ENCODE measurements at places on chromosomes 5 and 9.
A peak's percentile ranks its signal among the peaks of the same experiment; 100 is the strongest.

DNA sequence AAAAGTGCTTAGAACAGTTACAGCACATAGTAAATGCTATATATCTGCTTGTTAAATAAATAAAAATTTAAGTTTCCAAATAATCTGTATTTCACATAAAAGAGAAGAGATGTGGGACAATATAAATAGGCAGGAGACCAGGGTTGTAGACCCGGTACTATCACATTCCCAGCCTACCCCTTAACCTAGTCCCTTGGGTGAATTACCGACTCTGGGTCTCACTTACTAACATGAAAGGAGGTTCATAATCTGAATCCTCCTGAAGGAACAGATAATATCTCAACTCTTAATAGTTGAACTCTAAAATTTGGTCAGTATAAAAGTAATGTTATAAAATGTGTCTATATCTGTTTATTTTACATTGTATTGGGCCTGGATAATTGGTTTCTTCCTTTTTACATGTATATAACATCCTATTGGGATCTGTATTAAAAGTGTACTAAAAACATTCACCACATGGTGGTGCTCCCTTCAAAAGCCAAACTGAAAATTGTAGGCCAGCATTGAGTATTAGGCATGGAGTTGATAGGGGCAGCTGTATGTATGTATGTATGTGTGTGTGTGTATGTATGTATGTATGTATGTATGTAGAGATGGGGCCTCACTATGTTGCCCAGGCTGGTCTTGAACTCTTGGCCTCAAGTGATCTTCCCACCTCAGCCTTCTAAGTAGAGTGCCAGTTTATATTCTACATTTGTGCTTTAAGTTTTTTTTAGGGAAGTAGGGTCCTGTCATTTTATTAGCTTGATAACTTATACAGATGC is 64.2 kb upstream of the ABL1 start:
- no peak overlapping the region for H3K4me3 ChIP-seq
- DNase-seq: peak; percentile 11
- H3K27ac ChIP-seq: no peak overlapping the region
- H3K36me3 ChIP-seq: no peaks in the 10 kb centered on the region
- peaks cover 36% of the 10 kb centered on the region for H3K4me1 ChIP-seq

GRCh38 chr5:149414405-149415065 is 35.4 kb upstream of the IL17B start:
- no peaks in the 10 kb centered on the region for H3K27me3 ChIP-seq
- no peaks in the 10 kb centered on the region for H3K36me3 ChIP-seq
- no peak overlapping the region for H3K27ac ChIP-seq
- no peak for DNase-seq
- H3K4me3 ChIP-seq: no peak overlapping the region

DNA sequence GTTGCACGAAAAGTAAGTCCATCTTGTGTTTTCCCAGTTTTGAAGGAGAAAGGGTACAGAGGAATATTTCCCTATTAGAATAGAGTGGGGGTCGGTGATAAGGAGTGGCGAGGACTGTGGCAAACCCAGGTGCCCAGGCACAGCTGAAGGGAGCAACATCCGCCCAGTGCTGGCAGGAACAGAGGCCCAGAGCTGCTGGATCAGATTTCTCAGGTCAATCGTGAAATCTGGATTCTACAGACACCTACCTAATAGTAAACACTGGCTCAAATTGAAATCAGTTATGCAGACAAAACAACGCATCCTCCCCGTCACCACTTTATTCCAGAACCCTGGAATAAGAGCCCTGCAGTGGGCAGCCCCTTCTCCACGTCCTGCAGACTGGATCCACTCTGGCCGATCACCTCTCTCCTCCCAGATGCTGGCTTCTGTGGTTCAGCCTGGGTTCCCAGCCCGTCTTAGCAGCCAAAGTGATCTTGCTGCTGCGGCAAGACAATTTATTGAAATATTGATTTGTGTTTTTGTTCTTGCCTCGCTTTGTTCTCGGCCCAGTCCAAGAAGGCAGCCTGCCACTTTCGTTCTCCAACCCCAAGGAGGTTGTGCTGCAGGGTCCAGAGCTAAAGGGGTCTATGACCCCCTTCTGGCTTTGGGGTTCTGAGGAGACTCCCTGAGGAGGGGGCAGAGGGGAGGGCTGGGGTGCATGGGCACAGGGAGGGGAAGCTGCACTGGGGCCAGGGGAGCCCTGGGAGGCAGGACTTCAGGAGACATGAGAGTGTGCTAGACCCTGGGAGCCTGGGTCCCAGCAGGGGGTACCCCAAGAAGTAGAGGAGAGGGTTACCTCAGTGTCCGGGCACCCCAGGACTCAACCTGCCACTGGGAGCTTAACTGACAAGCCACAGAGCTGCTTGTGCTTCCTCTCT is 103.3 kb downstream of the ZNF354C start:
- H3K4me3 ChIP-seq: no peak overlapping the region
- peaks cover 4% of the 10 kb centered on the region for H3K27me3 ChIP-seq
- no peaks in the 10 kb centered on the region for H3K36me3 ChIP-seq

- peaks cover 3% of the 10 kb centered on the region for H3K27me3 ChIP-seq
- H3K4me3 ChIP-seq: no peak overlapping the region
- no peaks in the 10 kb centered on the region for H3K36me3 ChIP-seq
- H3K27ac ChIP-seq: no peak overlapping the region
- no peaks in the 10 kb centered on the region for H3K4me1 ChIP-seq
Measured at GRCh38 chr5:160692271-160692670, 159.7 kb downstream of the ATP10B start.

DNA sequence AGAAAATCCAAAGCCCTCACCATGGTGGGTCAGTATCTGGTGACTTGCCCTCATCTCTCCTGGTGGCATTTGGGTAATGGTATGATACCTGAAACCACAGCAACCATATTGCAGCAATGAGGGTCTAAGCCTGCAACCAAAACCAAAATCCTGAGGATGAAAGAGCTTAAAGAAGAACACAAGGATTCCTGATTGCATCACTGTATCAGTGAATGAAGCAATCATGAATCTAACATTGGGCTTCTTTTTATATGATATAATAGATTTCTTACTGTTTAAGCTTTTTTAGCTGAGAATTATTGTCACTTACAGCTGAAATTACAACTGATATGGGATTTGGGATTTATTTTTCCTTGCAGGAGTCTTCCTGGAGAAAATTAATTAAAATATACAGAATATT is 269.9 kb downstream of the MEF2C start:
- no peaks in the 10 kb centered on the region for H3K36me3 ChIP-seq
- DNase-seq: no peak
- no peaks in the 10 kb centered on the region for H3K4me1 ChIP-seq
- H3K27me3 ChIP-seq: peaks cover 5% of the 10 kb centered on the region
- no peak overlapping the region for H3K4me3 ChIP-seq

DNA sequence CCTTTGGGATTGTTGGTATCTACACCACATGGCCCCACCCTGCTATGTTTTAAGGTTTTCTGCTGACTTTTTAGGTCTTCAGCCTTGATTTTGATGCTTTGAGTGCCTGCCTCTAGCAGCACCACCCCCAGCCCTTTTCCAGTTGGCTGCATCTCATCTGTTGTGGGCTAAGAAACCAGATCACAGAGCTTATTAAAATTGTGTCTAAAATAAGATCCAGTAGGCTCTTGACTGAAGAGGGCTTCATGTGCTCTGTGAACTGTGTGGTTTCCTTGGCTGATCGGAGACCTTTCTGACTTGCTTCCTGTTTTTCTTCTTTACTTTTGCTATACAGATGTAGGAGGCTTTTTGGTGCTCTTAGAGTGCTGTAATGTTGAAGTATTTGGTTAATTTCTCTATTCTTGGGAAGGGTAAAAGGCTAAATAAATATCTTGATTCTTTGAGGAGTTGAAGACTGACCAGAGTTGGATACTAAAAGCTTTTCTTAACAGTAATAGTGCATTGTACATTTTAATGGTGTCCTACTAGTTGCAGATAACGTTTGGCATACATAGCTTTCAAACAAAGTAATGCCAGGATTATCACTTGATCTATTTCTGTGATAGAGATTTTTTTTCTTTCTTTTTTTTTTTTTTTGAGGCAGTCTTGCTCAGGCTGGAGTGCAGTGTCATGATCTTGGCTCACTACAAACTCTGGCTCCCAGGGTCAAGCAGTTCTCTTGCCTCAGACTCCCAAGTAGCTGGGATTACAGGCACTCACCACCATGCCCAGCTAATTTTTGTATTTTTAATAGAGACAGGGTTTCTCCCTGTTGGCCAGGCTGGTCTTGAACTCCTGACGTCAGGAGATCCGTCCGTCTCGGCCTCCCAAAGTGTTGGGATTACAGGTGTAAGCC is 4.5 kb downstream of the UBE2D2 start:
- H3K36me3 ChIP-seq: peaks cover 58% of the 10 kb centered on the region
- no peaks in the 10 kb centered on the region for H3K27me3 ChIP-seq
- H3K4me3 ChIP-seq: peak overlapping the region; percentile 87
- H3K27ac ChIP-seq: peak overlapping the region; percentile 87

DNA sequence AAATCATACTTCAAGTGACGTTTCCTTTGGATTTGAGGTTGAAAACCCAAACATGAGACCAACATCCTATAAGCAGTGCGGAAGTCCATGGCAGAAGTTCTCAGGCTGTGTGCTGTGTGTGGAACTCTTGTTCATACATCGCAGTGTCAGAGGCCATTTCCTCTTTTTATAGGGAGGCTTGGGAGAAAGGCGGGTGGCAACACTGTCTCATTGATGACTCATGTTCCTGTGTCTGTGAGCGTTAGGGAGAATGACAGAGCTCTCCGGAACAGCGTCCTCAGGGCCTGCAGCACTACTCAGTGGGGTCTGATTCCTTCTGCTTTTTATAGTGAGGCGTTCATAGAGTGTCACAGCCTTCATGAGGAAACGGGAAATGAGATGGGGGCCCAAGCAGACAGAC is 98.8 kb upstream of the BASP1 start:
- H3K27ac ChIP-seq: peak overlapping the region; percentile 1
- H3K27me3 ChIP-seq: peaks cover 6% of the 10 kb centered on the region
- peaks cover 5% of the 10 kb centered on the region for H3K4me1 ChIP-seq
- DNase-seq: peak; percentile 21
- H3K4me3 ChIP-seq: no peak overlapping the region
- no peaks in the 10 kb centered on the region for H3K36me3 ChIP-seq

DNA sequence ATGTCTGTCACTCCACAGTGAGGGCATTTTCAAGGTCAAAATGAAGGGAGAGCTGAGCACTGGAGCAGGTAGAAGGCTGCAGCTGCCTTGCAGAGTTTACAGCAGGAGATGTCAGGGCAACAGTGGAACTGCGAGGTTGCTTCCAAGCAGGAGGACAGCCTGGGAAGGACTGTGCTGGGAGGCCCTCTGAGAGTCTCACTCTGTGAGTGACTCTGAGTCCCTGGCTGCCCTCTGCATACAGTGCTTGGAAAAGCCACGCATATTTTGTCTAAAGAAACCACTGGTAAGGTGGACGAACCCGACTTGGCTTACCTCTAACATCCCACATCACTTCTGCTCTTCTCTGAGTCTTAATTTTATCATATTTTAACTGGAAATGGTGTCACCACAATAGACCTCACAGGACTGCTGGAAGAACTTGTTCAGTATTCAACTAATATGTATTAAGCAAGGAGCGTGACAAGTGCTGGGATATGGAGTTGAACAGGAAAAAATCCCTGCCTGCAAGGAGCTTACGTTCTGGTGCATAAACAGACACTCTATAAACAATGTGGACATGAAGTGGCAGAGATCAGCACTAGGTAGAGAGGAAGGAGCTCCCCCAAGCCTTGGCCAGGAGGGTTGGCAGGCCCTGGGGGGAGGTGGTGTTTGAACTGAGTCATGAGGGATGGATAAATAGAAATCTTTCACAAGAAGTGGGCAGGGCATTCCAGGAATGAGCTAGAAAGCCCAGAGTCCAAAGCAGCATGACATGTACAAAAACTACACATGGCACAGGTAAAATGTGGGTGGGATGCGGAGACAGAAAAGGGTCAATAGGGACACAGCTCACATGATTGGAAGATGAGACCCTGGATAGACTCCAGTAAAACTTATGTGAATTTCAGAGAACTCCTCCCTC is 64.0 kb upstream of the FOXE1 start:
- no peak overlapping the region for H3K4me3 ChIP-seq
- H3K27ac ChIP-seq: no peak overlapping the region
- DNase-seq: no peak
- peaks cover 11% of the 10 kb centered on the region for H3K27me3 ChIP-seq
